ENCODE measurements at places on chromosomes 12 and 14.

DNA sequence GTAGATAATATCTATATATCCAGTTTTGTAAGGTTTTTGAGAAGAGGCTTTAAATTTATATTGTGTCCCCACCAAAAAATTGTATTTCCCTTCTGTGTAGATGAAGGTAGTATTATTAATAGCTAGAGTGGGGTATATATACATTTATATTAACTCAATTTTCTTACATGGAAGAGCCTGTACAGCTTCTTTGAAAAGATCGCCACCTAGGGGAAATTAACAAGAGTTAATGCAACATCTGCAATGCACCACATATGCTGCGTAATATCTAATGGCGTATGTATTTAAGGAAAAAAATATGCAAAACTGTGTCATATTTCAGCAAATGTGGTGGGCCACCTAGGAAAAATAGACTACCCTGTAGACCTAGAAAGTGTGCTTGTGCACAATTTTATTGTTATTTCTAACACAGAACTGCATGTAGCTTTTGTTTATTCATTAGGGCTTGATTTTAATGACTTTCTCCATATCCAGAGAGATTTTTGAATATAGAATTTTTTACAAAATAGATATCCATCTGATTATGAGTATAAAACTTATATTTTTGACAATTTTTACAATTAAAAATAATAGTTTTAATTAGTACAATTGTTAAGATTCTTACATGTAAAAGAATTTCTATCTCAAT is 14.0 kb downstream of the CCER1 start:
- DNase-seq: no peak

- no peak for DNase-seq
Measured at GRCh38 chr12:51687614-51688013, 96.6 kb downstream of the SCN8A start.

GRCh38 chr12:86729739-86730138 is 473.5 kb upstream of the MGAT4C start:
- no peak for DNase-seq

- DNase-seq: no peak
Measured at GRCh38 chr14:61841145-61841544, 78.9 kb downstream of the SNAPC1 start.

DNA sequence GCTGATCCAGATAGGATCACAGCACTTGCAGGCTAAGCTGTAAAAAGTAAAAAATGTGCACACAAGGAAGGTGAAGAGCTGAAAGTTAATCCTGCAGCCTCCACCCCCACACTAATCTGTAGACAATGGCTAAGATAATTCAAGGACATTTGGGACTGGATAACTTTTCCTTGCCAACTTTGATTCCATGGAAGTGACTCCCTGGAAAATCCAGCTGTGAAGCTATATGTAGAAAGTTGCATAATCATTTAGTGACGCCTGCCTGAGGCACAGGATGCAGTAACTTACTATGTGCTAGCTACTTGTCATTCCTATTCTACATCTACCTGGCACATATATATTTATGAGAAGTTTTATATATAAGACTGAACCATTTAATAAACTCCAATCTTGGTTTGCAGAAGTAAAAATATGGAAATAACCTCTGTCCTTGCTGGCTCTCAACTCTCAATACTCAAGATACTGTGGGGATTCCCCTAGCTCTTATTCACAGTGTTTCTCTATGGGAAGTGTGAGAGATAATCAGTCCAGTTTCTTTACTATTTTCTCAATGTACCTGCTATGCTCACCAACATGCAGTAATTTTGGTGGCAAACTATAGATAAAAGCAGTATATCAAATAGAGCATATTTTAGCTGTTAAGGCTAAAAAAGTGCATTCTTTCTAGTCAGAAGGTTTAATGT is 14.8 kb downstream of the LDHB start:
- DNase-seq: no peak
